ENCODE measurements at places on chromosomes 5 and 9. TPM values are rescaled to one million over a fixed set of nuclear protein-coding genes. Genes with fewer than 3 reads are reported as not detected.

Gene HSD17B4
- 215 TPM for total RNA-seq

Gene TGFBI
- total RNA-seq = 730 TPM

Gene ZNF79
- total RNA-seq = 9.2 TPM

Gene ETF1
- total RNA-seq = 99.9 TPM

Gene PDE6A
- total RNA-seq = not detected

Gene FAM153A
- not detected for total RNA-seq

Gene LECT2
- total RNA-seq = not detected

Gene GARNL3
- 7.7 TPM for total RNA-seq

Gene LCN12
- 0.37 TPM for total RNA-seq

Gene CCNI2
- not detected for total RNA-seq

Gene MCTP1
- total RNA-seq = 4.4 TPM

Gene CCNO
- total RNA-seq = 0.40 TPM

Gene GPR151
- total RNA-seq = not detected

Gene COL5A1
- 74.9 TPM for total RNA-seq

Gene CARTPT
- not detected for total RNA-seq

Gene PLAC8L1
- total RNA-seq = 0.40 TPM

Gene PCDHGA5
- total RNA-seq = 2.7 TPM

Gene N4BP3
- 1.5 TPM for total RNA-seq

Gene LCP2
- not detected for total RNA-seq
